ENCODE measurements at places on chromosomes 16 and 17.
A peak's percentile ranks its signal among the peaks of the same experiment; 100 is the strongest.

DNA sequence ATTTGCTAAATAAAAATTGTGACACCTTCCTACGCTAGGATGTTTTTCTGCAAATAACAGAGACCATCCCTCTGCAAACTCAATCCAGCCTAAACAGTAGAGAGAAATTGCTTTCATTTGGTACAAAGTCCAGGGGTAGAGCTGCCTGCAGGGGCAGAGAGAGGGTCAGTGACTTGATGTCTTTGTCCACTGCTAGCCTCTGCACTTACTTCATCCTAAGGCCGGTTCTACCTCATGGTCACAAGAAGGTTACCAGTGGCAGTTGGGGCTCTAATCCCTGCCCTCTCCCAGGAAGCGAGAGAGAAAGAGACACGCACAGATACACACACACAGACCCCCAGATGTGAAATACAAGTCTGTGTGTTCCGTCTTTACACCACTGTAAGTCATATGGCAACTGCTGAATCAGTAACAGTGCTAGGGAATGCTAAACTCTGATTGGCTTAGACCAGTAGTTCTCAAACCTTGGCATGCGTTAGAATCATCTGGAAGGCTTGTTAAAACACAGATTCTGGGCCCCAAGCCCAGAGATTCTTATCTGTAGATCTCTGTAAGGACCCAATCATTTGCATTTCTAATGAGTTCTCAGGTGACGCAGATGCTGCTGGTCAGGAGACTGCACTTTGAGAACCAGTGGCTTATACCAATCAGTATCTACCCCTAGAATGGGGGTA, 13.1 kb upstream of the LPCAT2 start:
- DNase-seq, result no peak

DNA sequence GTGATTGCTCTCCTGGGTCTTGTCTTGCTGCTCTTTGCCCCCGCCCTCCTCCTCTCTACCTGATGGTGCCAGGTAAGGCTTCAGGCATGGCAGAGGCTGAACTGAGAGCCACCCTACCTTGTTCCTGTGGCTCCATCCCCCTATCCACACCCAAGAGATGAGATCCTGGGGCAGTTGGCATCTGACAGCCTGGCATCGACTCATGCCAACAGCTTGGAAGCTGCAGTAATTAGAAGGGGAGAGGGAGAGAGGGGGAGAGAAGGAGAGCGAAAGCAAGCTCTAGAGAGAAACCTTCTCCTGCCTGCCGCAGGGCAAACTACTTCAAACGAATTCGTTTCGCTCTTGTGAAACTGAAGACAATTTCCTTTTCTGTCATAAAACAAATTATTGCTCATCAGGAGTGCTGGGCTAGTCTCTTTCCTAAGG, 13.8 kb upstream of the SP6 start:
- no peak for DNase-seq

- no peak for DNase-seq
Observed at GRCh38 chr16:49532873-49533272, 159.3 kb downstream of the C16orf78 start.

DNA sequence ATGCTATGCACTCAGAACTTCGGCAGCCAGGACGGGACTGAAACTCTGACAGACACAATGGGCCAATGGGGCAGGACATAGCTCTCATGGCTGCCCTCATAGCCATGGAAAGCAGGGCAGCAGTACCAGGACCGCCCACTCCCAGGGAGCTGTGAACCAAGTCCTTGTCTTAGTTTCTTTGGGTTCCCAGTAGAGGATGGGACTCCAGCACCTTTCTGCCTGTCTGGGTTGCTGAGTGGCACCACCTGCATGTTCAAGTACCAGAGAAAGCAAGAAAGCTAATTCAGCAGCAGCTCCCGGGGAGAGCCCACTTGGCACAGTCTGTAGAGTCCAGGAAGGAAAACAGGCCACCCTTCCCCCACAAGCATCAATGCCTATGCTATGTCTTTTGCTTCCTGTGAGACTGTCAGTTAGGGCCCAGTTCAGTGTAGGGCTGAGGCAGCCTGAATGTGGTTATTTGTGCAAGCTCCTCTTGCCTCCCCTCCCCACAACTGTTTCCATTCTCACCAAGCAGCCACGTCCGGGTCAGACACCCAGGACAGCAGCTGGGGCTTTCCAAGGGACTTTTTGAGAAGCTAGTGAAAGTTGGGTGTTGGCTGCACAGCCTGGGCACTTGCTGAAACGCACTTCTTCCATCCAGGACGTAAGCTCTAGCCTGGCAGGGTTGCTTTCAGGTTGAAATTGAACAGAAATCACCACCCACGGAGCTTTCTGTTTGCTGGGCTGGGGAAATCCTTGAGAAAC, 7.8 kb downstream of the SUPT4H1 start:
- peak; percentile 91 for DNase-seq

DNA sequence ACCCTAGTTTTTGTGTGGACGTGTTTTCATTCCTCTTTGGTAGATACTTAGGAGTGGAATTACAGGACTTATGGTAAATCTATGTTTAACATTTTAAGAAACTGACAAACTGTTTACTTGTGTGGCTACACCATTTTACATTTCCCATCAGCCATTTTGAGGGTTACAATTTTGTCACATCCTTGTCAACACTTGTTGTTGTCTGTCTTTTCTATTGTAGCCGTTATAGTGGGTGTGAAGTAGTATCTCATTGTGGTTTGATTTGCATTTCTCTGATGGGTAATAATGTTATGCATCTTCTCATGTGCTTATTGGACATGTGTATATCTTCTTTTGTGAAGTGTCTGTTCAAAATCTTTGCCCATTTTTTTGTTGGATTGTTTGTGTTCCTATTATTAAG, 4.5 kb downstream of the FTO start:
- DNase-seq, result no peak

GRCh38 chr16:85304337-85304736, 192.1 kb upstream of the CIBAR2 start:
- DNase-seq, result no peak

GRCh38 chr16:10610499-10611184, 30.2 kb upstream of the EMP2 start:
- DNase-seq, result no peak

GRCh38 chr16:29857133-29857760, 5.8 kb downstream of the CDIPT start:
- DNase-seq, result no peak

DNA sequence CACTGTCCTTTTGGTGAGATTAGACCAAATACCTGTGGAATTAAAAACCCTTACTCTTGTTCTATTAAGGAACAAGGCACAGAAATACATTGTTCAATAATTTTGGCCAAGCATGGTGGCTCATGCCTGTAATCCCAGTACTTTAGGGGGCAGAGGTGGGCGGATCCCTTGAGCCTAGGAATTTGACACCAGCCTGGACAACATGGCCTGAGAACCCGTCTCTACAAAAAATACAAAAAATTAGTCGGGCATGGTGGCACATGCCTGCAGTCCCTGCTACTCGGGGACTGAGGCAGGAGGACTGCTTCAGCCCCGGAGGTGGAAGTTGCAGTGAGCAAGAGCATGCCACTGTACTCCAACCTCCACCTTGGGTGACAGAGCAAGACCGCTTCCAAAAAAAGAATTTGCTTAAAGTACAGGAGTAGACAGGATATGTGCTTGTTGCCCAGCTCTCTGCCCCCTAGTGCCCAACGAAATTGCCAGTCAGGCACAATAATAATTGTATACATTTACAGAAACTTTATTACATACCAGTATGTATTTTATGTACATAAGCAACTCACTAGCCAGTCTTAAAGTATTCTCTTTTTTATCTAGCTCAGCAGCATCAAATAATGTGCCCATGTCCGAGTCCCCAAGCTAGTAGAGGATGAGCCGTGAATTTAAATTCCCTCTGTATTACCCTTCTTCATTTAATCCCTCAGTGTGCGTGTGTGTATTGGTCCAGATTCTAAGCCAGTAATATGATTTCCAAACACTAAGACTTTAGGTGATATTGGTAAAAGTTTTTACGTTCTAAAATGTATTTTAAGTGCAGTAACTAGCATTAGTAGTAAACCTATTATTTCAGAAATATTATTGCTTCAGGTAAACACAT, 1.4 kb downstream of the THUMPD1 start:
- peak; percentile 52 for DNase-seq

DNA sequence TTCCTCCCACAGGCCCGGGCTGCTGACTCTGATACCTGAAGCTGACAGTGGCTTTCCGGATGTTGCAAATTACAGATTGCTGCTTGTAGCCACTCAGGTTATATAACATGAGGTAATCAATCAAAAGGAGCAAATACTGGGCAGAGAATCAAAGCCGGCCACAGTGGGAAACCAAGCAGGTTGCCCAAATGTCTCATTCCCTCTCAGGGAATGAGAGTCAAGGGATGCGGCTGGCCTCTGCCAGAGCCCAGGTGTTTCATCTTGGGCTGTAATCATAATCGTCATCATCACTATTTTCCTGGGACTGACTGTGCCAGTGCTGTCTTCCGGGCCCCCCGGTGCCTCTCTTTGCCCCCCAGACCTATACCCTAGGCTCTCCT, 292.4 kb upstream of the FOXF1 start:
- no peak for DNase-seq

- no peak for DNase-seq
Observed at GRCh38 chr16:49419862-49420261, 46.3 kb downstream of the C16orf78 start.

DNA sequence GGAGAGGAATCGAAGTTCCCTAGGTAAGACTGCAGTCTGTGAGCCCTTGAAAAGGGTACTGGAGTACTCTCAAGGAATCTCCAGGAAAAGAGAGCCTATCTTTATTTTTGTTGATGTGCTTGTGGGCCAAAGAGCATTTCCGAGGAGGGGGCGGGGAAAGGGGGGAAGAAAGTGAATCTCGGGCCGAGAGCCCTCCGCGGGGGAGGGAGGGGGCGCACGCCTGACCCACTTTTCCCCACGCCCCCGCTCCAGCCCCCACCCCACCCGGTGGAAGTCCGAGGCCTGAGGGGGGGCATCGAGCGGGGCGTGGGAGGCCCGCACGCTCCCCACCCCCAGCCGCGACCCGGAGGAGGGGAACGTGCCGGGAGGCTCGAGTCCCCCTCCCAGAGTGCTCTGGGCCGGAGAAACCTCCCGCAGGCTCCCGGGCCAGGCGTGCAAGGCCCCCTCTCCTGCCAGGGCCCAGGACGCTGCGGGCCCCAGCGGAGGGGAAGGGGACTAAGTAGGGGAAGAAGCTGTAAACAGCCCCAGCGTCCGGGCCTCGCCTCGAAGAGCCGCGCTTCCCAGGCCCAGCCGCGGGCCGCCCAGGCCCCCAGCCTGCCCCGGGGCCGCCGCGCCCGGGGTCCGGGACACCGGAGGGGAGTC, 444 bp downstream of the HELZ start:
- DNase-seq, result peak; percentile 29
